Brain pericyte (primary cell): ENCODE measurements at places on chromosomes 6 and 20.

DNA sequence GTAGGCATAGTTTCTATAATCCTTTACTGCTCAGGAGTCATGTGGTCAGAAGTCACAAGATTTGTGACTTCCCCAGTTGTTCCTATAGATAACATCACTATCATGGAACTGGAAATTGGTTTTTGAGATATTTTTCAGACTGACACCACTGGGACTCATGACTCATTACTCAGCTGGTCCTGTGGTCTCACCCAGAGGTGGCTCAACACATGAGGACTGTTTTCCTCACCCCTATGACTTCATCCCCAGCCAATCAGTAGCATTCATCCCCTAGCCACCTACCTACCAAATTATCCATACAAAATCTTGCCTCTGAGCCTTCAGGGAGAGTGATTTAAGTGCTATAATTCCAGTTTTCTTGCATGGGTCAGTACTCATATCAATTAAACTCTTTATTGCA is 1217.7 kb downstream of the EPHA7 start:
- no peak for DNase-seq

DNA sequence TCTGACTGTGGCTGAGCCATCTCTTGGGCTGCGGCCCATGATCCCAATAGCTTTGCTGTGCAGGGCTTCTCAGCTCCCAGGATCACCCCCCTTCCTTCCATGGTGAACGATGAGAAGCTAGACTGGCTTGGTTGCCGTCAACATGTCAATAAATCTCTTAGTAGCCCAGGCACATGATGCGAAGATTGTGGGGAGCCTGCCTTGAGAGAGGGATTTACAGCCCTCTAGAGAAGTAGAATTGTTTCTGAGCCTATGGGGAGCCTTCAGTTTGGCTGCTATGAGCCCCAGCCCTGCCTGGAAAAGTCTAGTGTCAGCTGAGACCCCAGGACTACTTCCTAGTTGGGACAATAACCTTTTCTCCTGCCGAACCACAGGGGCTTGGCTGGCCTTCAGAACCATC is 3.3 kb upstream of the PIGT start:
- DNase-seq, result no peak

DNA sequence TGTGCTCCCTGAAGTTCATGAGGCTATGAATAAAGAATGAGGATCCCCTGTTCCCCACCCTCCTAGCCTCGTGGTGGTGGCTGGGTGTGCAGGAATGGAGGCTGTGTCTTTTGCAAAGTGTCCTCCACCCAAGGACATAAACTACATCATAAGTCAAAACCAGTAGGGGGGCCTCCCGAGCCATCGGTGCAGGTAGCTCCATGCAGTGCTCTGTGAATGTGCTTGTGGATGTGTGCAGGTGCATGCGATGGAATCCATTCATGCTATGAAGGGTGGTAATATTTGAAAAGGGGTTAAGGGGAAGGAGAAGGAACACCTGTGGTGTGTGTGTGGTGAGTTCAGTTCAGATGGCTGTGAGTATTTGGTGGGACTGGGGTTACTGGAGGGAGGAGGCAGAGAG is 197.3 kb downstream of the NRN1 start:
- DNase-seq, result no peak

- no peak for DNase-seq
Observed at GRCh38 chr6:80197474-80197873, 91.0 kb downstream of the BCKDHB start.

- DNase-seq, result no peak
Observed at GRCh38 chr6:151069641-151070040, 170.1 kb upstream of the AKAP12 start.

- DNase-seq, result no peak
Observed at GRCh38 chr6:108030211-108030610, 44.3 kb downstream of the OSTM1 start.

- no peak for DNase-seq
Observed at GRCh38 chr20:56773749-56774148, 144.6 kb downstream of the TFAP2C start.

DNA sequence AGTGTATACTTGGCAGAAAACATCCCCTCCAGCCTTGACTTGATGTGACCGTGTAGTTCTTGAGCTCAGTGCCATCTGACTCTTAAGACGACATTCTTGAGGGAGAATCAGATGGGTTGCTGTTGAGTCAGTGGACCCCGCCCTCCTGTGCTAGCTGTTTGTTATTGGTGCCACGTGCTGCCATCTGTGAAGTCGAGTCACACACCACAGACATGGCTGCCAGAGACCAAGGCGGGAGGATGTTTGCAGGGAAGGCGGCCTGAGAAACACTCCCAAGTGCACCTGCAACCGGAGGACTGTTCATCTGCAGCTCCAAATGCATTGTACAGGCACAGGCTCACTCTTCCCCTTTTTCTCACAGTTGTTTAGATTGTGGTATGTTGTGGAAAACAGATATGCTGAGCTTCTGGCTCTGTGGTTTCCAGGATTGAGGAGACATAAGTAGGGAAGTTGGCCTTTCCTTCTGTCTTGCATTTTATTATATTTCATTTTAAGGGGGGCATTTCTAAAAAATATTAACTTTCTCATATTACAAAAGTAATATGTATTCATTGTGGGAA is 345.3 kb upstream of the ZFP64 start:
- DNase-seq, result no peak

DNA sequence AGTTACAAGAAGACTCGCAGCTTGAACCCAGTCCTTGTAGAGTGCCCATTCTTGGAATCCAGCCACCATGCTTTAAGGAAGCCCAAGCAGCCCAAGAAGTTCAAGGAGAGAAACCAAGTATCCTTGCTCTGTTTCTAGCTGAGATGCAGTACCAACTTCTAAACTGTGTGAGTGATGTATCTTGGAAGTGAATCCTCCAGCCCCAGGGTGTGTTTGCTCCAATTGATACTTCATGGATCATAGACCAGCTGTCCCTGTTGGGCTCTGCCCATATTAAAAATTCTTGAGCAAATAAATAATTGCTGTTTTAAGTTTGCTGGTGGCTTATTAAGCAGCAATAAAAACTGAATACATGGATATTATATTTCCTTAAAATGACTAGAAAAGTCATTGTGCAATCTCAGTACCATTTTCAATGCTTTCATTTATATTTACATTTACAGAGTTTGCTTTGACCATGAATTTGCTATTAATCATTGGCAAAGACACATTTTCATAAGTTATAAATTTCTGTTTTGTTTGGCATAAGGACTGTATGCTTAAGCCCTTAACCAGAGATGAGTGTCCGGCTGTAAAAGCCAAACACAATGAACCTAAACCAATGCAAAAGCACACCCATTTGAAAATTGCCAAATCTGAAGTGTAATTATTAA is 9.2 kb downstream of the SPTLC3 start:
- DNase-seq, result no peak

GRCh38 chr6:64580346-64580745 is 944.7 kb downstream of the PHF3 start:
- no peak for DNase-seq

- DNase-seq, result no peak
Observed at GRCh38 chr20:24158281-24158680, 169.7 kb upstream of the GGTLC1 start.

DNA sequence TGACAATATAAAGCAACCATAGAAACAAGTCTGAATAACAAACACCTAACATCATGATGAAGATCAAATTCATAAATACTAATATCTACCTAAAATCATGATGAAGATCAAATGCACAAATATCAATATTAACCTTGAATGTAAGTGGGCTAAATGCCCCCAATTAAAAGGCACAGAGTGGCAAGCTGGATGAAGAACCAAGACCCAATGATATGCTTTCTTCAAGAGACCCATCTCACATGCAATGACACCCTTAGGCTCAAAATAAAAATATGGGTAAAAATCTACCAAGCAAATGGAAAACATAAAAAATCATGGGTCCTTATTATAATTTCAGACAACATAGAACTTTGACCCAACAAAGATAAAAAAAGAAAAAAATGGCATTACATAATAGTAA is 578.5 kb upstream of the PTCHD4 start:
- DNase-seq, result no peak

- DNase-seq, result no peak
Observed at GRCh38 chr20:33337531-33338165, 54.6 kb downstream of the BPIFB1 start.

DNA sequence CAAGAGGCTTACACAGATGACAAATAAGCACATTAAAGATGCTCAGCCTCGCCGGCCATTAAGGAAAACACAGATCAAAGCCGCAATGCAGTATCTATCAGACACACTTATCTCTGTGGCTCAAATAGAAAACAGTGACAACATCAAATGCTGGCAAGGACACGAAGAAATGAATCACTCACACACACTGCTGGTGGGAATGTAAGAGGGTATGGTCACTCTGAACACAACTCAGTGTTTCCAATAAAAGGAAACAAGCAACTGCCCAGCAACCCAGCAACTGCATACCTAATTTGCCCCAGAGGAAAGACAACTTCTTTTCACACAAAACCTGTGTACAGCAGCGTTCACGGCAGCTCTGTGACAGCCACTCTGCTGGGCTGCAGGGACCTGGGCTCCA is 155.8 kb downstream of the WDR27 start:
- no peak for DNase-seq

DNA sequence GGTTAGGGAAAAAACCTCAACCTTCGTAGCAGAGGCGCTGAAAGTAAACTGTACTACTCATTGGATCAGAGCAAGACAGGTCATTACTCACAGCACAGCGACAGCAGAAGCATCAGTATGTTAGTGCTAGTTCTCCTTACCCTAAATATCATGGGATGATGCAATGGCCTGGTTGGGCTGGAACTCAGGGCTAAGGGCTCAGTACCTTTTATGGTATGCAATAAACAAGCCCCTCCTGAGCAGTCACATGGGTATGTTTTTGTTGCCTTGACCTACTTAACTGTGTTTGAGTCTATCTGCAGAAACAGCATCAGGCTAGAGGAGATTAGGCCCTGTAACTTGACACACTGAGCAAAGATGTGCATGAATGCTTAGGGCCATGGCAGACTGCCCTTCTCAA is 369.4 kb upstream of the IMPG1 start:
- no peak for DNase-seq

DNA sequence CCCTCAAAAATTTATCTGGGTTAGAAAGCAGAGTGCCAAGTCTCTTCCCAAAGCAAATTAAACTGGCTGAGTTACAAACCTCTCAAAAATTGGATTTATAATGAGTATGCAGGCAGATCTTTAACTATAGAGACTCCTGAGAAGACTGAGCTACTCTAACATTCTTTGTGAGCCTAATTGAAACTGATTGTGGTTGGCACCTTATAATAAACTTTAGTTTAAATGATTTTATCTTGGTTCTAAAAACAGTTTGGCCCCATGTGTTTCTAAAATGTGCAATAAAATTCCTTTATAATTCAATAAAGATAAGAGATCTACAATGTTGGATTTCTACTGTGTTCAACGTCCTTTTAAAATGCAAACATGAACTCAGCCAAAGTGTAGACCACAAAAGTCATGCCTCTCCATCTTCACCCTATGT is 480.2 kb upstream of the RNF217 start:
- no peak for DNase-seq

GRCh38 chr6:90787446-90787845 is 200.6 kb upstream of the MAP3K7 start:
- no peak for DNase-seq

- no peak for DNase-seq
Observed at GRCh38 chr6:71123051-71123450, 165.6 kb upstream of the OGFRL1 start.

GRCh38 chr6:157488058-157488457 is 107.1 kb downstream of the ZDHHC14 start:
- no peak for DNase-seq

- DNase-seq, result no peak
Observed at GRCh38 chr6:152981989-152982903, 595 bp downstream of the FBXO5 start.

DNA sequence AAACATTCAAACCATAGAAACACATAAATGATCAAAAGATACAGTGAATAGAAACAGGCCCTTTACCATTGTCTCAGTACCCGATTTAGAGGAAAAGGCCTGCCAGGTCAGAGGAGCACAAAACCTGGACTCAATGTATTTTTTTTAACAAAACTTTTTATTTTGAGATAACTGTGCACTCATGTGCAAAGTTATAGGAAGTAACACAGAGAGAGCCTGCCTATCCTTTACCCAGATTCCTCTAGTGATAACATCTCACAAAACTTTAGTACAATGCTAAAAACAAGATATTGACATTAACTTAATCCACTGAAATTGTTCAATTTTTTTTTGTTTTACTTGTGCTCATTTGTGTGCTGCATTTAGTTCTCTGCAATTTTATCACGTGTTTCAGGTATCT is 36.8 kb upstream of the SAMD3 start:
- no peak for DNase-seq

DNA sequence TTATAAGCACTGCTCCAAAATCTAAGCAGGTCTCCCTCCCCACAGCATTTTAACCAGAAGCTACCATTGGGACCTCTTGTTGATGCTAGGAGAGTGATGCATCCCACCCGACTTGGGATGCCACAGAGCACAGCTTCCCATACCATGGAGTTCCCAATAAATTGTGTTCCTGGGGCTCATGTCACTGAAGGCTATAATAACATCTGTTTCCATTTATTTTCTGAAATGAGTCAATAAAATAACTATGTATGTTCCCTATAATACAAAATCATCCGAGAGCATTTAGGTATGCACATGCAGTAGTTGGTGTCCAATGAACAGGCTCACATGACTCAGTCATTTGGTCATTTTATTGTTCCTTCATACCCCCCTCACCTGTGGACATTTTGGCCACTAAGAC is 204.2 kb downstream of the TBC1D7 start:
- no peak for DNase-seq

GRCh38 chr6:131382631-131383030 is 190.4 kb upstream of the ARG1 start:
- no peak for DNase-seq

GRCh38 chr6:6713657-6714056 is 125.1 kb downstream of the LY86 start:
- DNase-seq, result no peak

GRCh38 chr20:7426890-7427496 is 513.3 kb downstream of the HAO1 start:
- no peak for DNase-seq

- DNase-seq, result no peak
Observed at GRCh38 chr20:58546756-58547622, 31.8 kb upstream of the APCDD1L start.

- DNase-seq, result no peak
Observed at GRCh38 chr6:94377835-94378234, 958.5 kb upstream of the EPHA7 start.

- DNase-seq, result no peak
Observed at GRCh38 chr20:22223236-22223635, 361.1 kb downstream of the FOXA2 start.

GRCh38 chr6:134009876-134010275 is 42.5 kb downstream of the SLC2A12 start:
- no peak for DNase-seq

GRCh38 chr6:157216570-157216969 is 106.7 kb downstream of the TMEM242 start:
- no peak for DNase-seq

DNA sequence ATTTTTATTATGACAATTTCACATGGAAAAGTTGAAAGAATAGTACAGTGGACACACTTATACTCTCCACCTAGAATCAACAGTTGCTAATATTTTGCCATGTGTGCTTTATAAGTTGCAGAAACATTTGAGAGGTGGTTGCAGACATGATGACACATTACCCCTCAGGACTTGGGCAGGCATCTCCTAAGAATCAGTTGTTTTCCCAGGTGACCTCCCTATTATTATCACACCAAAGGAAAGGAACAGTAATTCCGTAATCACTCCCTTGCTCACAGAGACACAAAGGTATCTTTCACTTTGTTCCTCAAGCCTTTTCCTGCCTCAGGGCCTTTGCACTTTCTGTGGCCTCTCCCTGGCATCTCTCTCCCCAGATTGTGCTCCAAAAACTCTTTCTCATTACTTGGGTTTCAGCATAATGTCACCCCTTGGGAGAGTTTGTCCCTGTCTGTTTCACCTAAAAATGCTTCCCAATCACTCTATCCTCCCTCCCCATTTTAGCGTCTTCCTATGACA is 5.9 kb upstream of the SULF2 start:
- no peak for DNase-seq
